ENCODE measurements at places on chromosomes 12 and 14.

DNA sequence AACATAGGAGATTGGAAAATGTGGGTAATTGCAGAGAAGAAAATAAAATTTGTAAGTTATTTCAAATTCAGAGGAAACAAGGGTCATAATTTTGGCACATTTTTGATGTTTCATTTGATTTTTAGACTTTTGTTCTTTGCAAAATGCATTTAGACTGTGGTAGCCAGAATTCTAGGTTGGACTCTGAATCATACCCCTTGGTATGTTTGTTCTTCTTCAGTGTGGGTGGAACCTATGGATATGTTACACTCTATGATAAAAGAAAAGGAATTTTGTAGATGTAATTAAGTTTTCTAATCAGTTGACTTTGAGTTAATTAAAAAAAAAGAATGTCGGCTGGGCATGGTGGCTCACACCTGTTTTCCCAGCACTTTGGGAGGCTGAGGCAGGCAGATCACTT, 827.0 kb downstream of the AACS start:
- no peak for DNase-seq

GRCh38 chr14:102303664-102304063, 1.3 kb downstream of the MOK start:
- DNase-seq, result no peak

DNA sequence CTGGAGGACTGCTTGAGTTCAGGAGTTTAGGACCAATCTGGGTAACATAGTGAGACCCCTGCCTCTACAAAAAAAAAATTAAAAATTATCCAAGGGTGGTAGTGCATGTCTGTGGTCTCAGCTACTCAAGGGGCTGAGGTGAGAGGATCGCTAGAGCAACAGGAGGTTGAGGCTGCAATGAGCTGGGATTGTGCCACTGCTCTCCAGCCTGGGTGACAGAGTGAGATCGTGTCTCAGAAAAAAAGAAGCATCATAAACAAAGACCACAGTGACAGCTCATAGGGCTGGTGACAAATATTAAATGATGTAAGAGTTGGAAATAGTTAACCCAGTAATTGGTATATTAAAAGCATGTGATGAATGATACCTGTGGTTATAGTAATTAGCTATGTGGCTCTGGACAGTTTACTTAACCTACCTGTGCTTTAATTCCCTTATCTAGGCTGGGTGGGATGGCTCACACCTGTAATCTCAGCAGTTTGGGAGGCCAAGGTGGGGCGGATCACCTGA, 68.0 kb downstream of the GSC start:
- no peak for DNase-seq

GRCh38 chr12:11016937-11017336, 5.5 kb downstream of the TAS2R19 start:
- DNase-seq, result no peak

DNA sequence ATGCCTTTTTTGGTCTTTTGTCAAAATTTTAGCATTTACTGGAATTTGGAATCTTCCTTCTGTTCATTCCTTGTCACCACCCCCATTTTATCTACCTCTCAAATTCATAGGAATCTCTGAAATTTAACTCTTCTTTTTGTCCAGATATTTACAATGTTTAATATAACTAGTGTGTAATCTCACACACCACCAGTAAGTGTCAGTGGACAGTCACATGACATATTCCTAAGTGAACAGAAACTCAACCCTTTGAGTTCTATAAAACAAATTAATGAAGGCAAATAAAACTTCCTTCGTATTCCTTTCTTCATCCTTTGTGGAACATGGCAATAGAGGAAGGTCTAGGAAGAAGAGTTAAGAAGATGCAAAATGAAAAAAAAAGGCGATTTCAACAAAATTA, 26.6 kb downstream of the ATF7 start:
- no peak for DNase-seq

Data from H4 (cell line).